HCT116 (cell line): ENCODE measurements at places on chromosomes 5 and 9. TPM values are rescaled to one million over a fixed set of nuclear protein-coding genes. Genes with fewer than 3 reads are reported as not detected.

GRCh38 chr5:17910318-17910717 lies 276.1 kb downstream of the TAF11L14 start:
- H3K4me1 ChIP-seq, result no peaks in the 10 kb centered on the region
- no peak overlapping the region for H3K4me3 ChIP-seq
- H3K27ac ChIP-seq, result no peak overlapping the region
- no peak for DNase-seq
- no peaks in the 10 kb centered on the region for H3K36me3 ChIP-seq
- no peaks in the 10 kb centered on the region for H3K27me3 ChIP-seq

- no peak overlapping the region for H3K4me3 ChIP-seq
- H3K27me3 ChIP-seq, result no peaks in the 10 kb centered on the region
- H3K27ac ChIP-seq, result no peak overlapping the region
- no peaks in the 10 kb centered on the region for H3K36me3 ChIP-seq
- H3K4me1 ChIP-seq, result peaks cover 23% of the 10 kb centered on the region
Observed at GRCh38 chr9:98172604-98173003, 19.8 kb downstream of the CORO2A start.

DNA sequence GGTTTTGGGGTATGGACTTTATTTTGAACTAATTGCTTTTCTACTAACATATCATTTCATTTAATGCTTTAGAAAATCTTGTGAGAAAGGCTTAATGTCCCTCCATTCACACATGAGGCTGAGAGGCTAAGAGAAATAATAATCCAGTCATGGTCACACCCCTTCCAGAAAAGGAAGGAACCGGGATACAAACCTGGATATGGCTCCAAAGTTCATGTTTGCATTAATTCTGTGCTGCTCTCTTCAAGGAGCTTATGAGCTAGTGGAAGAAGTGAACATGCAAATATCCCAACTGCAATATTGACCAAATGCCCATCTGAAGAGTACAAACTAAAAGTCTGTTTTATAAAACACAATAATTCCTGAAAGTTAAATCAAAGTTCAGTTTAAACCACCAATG lies 732.1 kb upstream of the RIOK2 start:
- no peak overlapping the region for H3K27ac ChIP-seq
- no peaks in the 10 kb centered on the region for H3K4me1 ChIP-seq
- no peaks in the 10 kb centered on the region for H3K36me3 ChIP-seq
- H3K4me3 ChIP-seq, result no peak overlapping the region
- H3K27me3 ChIP-seq, result no peaks in the 10 kb centered on the region

Gene DAB2
- total RNA-seq, result 5.5 TPM

GRCh38 chr5:980001-980588 lies 28.5 kb upstream of the NKD2 start:
- no peak for DNase-seq
- no peaks in the 10 kb centered on the region; the same call in 1 of the 2 replicates for H3K27me3 ChIP-seq
- no peaks in the 10 kb centered on the region for H3K36me3 ChIP-seq
- H3K4me3 ChIP-seq, result no peak overlapping the region
- no peak overlapping the region for H3K27ac ChIP-seq

DNA sequence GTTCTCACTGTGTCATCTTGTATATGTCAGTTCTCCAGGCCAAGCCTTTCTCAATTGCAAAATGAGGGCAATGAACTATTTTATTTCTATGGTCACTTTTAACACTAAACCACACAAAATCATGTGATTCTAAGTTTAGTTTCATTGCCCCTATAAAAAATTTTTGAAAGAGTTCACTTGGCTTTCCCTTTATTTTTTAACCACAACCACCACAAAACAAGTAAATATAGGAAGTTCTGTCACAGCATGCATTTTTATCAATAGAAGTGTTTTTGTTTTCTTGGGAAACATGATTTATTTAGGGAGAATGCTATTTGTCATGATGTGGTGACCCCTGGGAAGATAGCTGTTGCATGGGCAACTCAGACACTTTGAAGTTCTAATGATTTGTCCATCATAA lies 169.1 kb downstream of the CSNK1G3 start:
- no peak overlapping the region for H3K4me3 ChIP-seq
- H3K27ac ChIP-seq, result no peak overlapping the region
- no peaks in the 10 kb centered on the region for H3K4me1 ChIP-seq
- no peaks in the 10 kb centered on the region for H3K36me3 ChIP-seq

GRCh38 chr9:133686642-133687575 lies 50.7 kb downstream of the DBH start:
- H3K36me3 ChIP-seq, result no peaks in the 10 kb centered on the region
- H3K4me1 ChIP-seq, result peaks cover 9% of the 10 kb centered on the region; the same call in 1 of the 2 replicates
- no peak overlapping the region for H3K27ac ChIP-seq
- no peaks in the 10 kb centered on the region for H3K27me3 ChIP-seq
- no peak for DNase-seq
- no peak overlapping the region for H3K4me3 ChIP-seq
